ENCODE measurements at places on chromosomes 2 and 18. TPM values are rescaled to one million over a fixed set of nuclear protein-coding genes. Genes with fewer than 3 reads are reported as not detected.

GRCh38 chr2:79950526-79950925 lies 354.0 kb downstream of the LRRTM1 start:
- no peaks in the 10 kb centered on the region for H3K36me3 ChIP-seq
- no peaks in the 10 kb centered on the region for H3K4me1 ChIP-seq
- no peaks in the 10 kb centered on the region for H3K27me3 ChIP-seq
- no peak overlapping the region for H3K4me3 ChIP-seq
- no peak overlapping the region for H3K27ac ChIP-seq

The SCN9A gene
- total RNA-seq: 11.9 TPM

The ACMSD gene
- total RNA-seq: not detected

GRCh38 chr2:5195636-5196035 lies 496.5 kb upstream of the SOX11 start:
- H3K4me1 ChIP-seq: no peaks in the 10 kb centered on the region
- no peaks in the 10 kb centered on the region for H3K27me3 ChIP-seq
- H3K36me3 ChIP-seq: no peaks in the 10 kb centered on the region
- H3K4me3 ChIP-seq: no peak overlapping the region

DNA sequence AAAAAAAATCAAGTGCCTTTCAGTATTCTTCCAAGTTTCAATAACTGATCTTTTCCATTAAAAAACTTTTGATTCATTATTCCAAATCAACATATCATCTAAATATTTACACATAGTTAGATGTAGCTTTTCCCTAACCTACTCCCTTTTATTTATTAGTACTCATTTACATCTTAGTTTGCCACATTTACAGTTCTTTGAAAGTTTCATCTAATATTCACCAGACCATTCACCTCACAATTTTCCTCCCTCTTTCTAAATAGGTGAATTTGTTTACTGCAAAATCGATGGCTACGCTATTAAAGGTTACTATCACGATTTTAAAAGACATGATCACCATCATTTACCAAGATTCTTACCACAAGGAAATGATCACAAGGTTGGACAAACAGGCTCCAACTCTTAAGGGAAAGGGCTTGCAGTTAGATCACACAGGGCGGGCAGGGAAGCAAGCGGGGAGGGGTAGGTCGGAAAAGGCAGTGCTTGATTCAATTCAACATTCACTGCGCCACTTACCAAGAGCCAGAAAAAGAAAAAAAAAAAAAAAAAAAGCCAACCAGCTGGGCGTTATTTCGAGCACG lies 654 bp upstream of the MARCHF7 start:
- H3K4me1 ChIP-seq: peaks cover 43% of the 10 kb centered on the region
- H3K27ac ChIP-seq: peak overlapping the region; percentile 100
- DNase-seq: no peak
- H3K36me3 ChIP-seq: no peaks in the 10 kb centered on the region
- H3K27me3 ChIP-seq: no peaks in the 10 kb centered on the region

The ANKAR gene
- total RNA-seq: 14.3 TPM

The CNRIP1 gene
- 2.6 TPM for total RNA-seq

DNA sequence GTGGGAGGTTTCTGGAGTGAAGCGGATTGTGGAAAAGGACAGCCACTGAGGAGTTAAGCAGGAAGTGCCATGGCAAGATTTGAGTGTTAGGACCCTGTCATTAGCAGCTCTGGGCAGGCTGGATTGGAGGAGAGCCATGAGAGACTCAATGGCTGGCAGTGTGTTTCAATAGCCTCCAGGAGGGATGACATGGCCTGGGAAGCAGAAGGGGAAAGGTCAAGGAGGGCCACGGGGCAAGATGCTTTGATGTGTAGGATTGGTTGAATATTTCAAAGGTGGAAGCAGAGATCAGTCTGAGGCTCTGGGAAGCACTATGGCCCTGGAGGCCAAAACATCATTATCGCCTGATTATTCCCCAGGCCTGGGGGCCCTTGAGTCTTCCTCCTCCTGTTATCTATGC lies 229.0 kb upstream of the HS6ST1 start:
- no peak overlapping the region for H3K27ac ChIP-seq
- no peak for DNase-seq
- no peaks in the 10 kb centered on the region for H3K36me3 ChIP-seq
- no peaks in the 10 kb centered on the region for H3K27me3 ChIP-seq
- H3K4me1 ChIP-seq: no peaks in the 10 kb centered on the region

DNA sequence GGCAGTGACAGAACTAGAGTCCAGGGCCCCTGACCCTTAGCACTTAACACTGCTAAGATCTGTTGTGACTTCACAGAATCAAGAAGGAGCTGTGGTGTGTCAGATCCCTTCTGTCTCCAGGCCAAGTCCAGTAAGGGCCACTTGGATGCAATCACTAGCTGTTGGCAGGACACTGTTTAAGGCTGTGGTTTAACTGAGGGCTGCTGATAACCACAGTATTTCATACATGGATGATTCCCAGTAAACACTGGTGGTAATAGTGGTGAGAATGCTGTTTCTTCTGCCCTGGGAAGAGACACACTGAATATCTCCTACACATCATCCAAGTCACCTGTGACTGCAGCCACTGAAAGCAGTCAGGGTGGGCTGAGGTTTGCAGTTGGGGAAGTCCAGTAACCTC lies 77.7 kb upstream of the FBXO11 start:
- no peaks in the 10 kb centered on the region for H3K27me3 ChIP-seq
- no peak for DNase-seq
- no peaks in the 10 kb centered on the region for H3K4me1 ChIP-seq
- no peak overlapping the region for H3K27ac ChIP-seq
- H3K36me3 ChIP-seq: no peaks in the 10 kb centered on the region

GRCh38 chr2:23312996-23313606 lies 71.9 kb upstream of the KLHL29 start:
- H3K27me3 ChIP-seq: no peaks in the 10 kb centered on the region
- no peak overlapping the region for H3K4me3 ChIP-seq
- H3K36me3 ChIP-seq: no peaks in the 10 kb centered on the region
- no peaks in the 10 kb centered on the region for H3K4me1 ChIP-seq

GRCh38 chr2:239013678-239013976 lies 165.7 kb downstream of the TWIST2 start:
- no peaks in the 10 kb centered on the region for H3K27me3 ChIP-seq
- no peaks in the 10 kb centered on the region for H3K4me1 ChIP-seq
- no peak overlapping the region for H3K4me3 ChIP-seq
- no peak overlapping the region for H3K27ac ChIP-seq
- DNase-seq: no peak
- no peaks in the 10 kb centered on the region for H3K36me3 ChIP-seq

The KLHL14 gene
- total RNA-seq: not detected

The CCL20 gene
- not detected for total RNA-seq

DNA sequence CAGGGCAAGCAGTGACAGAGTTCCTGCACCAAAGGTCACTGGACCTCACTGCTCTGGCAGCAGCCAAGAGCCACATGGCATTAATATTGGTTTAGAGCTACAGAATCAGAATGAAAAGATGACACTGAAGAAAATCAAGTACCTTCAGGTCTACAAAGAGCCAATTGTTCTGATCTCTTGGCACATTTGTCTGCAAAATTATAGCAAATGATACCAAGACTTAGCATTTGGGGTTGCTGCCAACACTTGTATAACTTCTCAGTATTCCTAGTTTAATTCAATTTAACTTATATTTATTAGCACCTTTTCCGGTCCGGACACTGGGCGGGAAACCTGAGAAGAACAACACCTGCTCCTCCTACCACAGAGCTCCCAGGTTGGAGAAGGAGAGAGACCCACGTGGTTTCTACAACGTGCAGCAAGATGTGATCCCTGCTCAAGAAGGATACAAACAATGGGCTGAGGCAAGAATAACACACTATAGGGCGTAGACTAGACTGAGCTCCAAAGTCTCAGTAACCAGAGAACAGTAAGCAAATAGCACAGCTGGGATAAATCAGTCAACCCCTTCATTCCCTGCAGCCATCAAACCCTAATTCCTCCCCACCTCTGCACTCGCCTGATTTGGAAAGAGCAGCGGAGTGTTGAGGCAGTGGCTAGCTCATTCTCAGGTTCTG lies 2.4 kb downstream of the LRRC30 start:
- peaks cover 14% of the 10 kb centered on the region for H3K4me1 ChIP-seq
- H3K27me3 ChIP-seq: no peaks in the 10 kb centered on the region
- no peaks in the 10 kb centered on the region for H3K36me3 ChIP-seq
- no peak overlapping the region for H3K4me3 ChIP-seq
- DNase-seq: peak; percentile 27

The MSTN gene
- total RNA-seq: not detected

The DNAJC5G gene
- not detected for total RNA-seq

The AKAIN1 gene
- 3.1 TPM for total RNA-seq

DNA sequence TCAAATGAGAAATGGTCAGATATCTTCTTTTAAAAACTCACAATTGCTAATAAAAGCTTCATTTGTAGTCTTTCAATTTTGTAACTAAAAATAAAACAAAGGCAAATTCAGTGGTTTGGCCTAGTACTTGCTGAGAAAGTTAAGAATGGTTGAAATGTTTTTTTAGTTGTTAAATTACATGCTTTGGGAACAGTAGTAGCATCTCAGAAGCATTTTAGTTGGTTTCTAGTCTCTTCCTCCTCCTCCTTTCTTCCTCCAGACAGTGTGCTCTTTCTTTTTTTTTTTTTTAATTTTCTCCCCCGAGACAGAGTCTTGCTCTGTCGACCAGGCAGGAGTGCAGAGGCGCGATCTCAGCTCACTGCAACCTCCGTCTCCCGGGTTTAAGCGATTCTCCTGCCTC lies 9.8 kb downstream of the TRAK2 start:
- no peak overlapping the region for H3K27ac ChIP-seq
- H3K27me3 ChIP-seq: no peaks in the 10 kb centered on the region
- DNase-seq: no peak

GRCh38 chr18:63319383-63320122 lies at the start of gene BCL2:
TSS of gene BCL2 (minus strand) at chr18:63319769.
- peaks cover 31% of the 10 kb centered on the region for H3K4me1 ChIP-seq
- no peaks in the 10 kb centered on the region for H3K27me3 ChIP-seq
- H3K36me3 ChIP-seq: no peaks in the 10 kb centered on the region
- H3K27ac ChIP-seq: peak within 1 kb of the TSS; percentile 89
- peak; percentile 39 for DNase-seq

DNA sequence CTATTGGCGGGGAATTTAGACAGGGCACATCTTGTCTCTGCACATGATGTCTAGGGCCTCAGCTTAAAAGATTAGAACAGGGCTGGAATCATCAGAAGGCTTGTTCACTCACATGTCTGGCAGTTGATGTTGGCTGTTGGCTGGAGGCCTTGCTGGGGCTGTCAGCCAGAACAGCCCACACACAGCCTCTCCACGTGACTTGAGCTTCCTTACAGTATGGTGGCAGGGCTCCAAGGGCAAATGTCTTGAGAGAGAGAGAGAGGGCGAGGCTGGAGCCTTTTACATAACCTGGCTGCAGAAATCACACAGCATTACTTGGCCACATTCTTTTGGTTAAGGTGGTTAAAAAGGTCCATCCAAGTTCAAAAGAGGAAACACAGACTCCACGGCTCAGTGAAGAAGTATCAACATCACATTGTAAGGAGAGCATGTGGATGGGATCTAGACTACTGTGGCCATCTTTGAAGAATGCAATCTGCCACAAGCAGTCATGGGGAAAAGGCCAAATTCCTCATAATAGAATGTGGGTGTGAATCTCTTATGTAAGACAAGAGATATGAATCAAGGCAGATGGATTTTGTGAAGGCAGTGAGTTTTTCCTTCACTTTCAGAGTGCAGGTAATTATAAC lies 30.4 kb downstream of the SRSF7 start:
- DNase-seq: peak; percentile 66
- H3K27me3 ChIP-seq: no peaks in the 10 kb centered on the region
- no peaks in the 10 kb centered on the region for H3K36me3 ChIP-seq
- peaks cover 40% of the 10 kb centered on the region for H3K4me1 ChIP-seq

The EN1 gene
- total RNA-seq: not detected

- H3K27ac ChIP-seq: no peak overlapping the region
- DNase-seq: no peak
- no peak overlapping the region for H3K4me3 ChIP-seq
- H3K36me3 ChIP-seq: no peaks in the 10 kb centered on the region
- peaks cover 11% of the 10 kb centered on the region for H3K4me1 ChIP-seq
Measured at GRCh38 chr2:177432703-177433102, 40.1 kb downstream of the AGPS start.

- H3K27me3 ChIP-seq: no peaks in the 10 kb centered on the region
- H3K27ac ChIP-seq: no peak overlapping the region
- no peaks in the 10 kb centered on the region for H3K36me3 ChIP-seq
- DNase-seq: no peak
- H3K4me3 ChIP-seq: no peak overlapping the region
Measured at GRCh38 chr2:50875561-50875960, 156.4 kb downstream of the NRXN1 start.

DNA sequence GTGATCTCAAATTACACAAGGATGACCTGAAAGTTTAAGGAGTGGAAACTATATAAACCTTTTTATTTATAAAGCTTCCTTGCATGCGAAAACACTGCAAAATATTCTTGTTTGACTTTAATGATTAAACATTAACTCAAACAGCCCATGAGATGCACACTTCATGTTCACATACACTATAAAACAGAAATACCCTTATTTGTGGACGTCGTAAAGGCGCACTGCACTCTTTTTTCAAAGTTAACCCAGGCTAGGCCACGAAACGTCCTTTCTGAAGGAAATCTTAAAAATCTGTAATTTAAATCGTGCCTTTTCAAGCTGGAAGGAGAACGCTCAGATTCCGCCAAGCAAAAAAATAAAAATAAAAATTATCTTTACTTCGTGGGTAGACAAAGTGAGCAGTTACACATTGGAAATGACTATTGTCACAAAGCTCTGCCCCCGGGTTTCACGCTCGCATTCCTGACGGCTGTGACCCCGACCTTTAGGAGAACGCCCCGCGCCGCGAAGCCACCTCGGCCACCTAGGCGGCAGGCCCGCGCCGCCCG lies 728 bp downstream of the FAM168B start:
- H3K36me3 ChIP-seq: no peaks in the 10 kb centered on the region
- H3K27ac ChIP-seq: peak overlapping the region; percentile 92
- no peak for DNase-seq
- H3K4me3 ChIP-seq: peak overlapping the region; percentile 56
- peaks cover 26% of the 10 kb centered on the region for H3K4me1 ChIP-seq
- no peaks in the 10 kb centered on the region for H3K27me3 ChIP-seq

- H3K4me3 ChIP-seq: no peak overlapping the region
- no peak overlapping the region for H3K27ac ChIP-seq
- H3K36me3 ChIP-seq: no peaks in the 10 kb centered on the region
- H3K4me1 ChIP-seq: no peaks in the 10 kb centered on the region
- DNase-seq: no peak
Measured at GRCh38 chr2:176471949-176472348, 202.7 kb downstream of the MTX2 start.

DNA sequence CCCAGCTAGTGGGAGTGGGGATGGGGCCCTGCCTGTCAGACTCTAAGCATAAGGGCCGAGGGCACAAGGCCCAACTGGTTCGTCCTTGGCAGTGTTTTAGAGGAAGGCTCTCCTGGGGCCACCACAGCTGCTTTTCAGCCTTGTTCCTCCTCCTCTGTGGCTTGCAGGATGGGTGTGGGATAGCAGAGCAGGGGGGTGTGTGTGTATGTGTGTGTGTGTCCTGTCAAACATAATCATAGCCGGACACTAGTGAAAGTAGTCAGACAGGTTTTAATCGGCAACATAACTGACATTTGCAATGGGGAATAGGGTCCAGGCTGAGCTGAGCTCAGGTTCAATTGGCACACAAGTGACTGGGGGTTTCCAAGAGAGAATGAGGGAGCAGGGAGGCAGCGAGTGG lies 114.2 kb downstream of the SEPTIN10 start:
- H3K27me3 ChIP-seq: no peaks in the 10 kb centered on the region
- H3K36me3 ChIP-seq: no peaks in the 10 kb centered on the region
- H3K27ac ChIP-seq: no peak overlapping the region
- no peak for DNase-seq

GRCh38 chr2:151297882-151298281 lies 8.4 kb upstream of the NMI start:
- H3K27ac ChIP-seq: no peak overlapping the region
- H3K4me3 ChIP-seq: no peak overlapping the region
- DNase-seq: no peak
- no peaks in the 10 kb centered on the region for H3K27me3 ChIP-seq
- no peaks in the 10 kb centered on the region for H3K36me3 ChIP-seq

The TTR gene
- 145 TPM for total RNA-seq

Measured in body of pancreas (tissue), 4 donors.